ENCODE measurements at places on chromosomes 3 and 15.

GRCh38 chr3:14861031-14861430 lies 42.3 kb downstream of the FGD5 start:
- DNase-seq = no peak

DNA sequence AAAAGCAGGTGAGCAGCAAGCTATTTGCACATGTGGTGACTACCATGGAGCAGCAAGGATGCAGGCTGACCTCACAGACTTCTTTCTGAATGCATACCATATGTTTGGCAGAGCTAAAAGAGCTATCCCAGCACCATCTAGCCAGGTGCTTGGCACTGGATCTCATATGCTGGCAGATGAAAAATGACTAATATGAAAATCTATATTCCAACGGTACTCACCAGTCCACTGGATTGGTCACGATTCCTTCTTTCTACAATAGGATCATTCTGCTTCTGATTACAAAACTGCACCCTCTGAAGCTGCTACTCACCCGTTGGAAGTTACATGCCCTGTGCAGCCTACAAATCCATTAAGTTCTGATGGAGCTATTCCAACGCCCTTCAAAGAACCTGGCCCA lies 714.3 kb upstream of the CFAP20DC start:
- DNase-seq = no peak

DNA sequence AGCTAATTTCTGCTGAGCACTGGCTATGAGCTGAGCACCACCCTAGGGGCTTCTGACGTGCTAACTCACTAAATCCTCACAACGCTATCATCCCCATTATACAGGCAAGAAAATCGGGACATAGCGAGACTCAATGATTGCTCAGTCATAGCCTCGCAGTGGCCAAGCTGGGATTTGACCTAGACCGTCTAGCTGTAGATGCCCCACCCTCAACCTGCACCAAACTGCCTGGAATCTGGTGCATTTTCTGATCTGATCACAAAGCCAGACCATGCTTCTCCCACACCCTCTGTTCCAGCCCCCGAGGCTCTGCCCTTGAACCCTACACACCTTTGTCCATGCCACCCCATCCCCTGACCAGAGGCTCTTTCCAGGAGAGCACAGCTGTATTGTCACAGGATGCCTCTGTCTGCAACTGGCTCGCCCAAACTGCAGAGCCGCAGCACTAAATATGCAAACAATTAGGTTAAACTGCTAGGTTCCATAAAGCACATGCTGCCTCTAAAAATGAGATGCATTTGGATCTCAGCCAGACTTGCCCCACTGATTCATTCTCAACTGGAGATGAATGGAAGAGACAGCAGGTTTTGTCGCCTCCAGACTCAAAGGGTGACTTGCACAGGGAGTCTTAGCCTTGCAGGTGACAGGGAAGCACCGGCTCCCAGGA lies 95.2 kb downstream of the NUP210 start:
- no peak for DNase-seq

DNA sequence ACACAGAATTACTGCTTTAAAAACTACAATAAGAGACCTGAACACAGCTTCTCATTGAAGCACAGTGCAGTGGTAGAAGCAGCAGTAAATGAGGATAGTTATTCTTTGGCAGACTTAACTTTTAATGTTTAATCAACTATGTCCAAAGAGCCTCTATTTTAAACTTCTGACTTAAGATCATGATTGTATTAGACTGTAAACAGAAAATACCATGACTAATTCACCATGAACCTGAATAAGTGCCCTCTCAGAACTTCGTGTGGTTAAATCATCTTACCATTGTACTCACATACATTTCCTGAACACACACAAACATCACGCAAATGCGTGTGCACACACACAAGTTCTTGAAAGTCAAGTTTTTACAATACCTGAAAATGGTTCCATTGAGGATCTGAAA lies 13.9 kb downstream of the CEP152 start:
- DNase-seq = no peak

GRCh38 chr3:141179983-141180382 lies 51.6 kb upstream of the PXYLP1 start:
- DNase-seq = no peak

DNA sequence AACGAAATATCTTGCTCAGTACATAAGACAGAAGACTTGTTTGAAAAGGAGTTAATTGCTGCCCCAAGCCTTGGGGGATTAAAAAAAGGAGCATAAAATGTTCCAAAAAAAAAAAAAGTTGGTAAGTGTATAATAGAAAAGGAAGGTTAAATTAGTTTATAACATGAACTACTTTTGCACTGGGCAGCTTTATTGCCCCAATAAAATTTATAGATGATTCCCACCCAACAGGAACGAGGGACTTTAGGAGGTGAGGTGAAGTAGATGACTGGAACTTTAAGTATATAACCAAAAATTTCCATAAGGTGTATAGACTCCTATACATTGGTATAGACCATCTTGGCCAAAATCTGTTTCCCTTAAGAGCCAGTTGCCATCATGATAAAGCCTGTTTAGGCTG lies 14.8 kb downstream of the PPP2R3A start:
- no peak for DNase-seq

DNA sequence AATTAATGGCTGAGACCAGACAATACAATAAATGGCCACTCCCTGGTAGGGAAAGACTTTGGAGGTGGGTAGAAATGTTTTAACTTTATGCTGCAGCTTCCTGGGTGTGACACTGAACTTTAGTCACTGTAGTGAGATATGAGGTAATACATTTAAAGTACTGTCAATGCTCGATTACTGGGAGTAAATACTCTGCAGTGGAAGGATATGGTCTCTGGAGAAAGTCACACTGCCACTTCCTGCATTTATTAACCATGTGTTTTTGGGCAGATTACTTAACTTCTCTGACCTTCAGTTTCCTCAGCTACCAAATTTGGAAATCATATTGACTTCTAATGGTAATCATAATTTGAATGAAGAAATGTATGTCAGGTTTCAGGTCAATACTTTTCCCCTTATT lies 317.1 kb upstream of the TGFBR2 start:
- DNase-seq = no peak

DNA sequence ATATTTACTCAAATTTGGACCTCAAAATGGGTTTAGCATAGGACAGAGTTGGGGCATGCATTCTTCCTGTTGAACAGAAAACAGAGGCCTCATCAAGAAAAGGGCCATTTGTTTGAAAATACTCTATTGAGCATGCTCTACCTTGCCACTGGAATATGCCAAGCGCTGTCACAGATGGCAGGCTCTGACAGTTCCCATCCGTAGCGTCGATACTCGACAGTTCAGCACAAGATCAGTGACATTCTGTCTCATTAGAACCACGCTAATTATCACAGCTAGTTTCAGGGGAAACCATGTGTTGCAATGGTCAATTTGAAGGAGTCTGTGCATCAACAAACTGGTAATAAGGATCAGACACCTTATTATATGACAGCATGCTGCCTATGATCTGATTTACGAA lies 54.5 kb downstream of the SATB1 start:
- no peak for DNase-seq

DNA sequence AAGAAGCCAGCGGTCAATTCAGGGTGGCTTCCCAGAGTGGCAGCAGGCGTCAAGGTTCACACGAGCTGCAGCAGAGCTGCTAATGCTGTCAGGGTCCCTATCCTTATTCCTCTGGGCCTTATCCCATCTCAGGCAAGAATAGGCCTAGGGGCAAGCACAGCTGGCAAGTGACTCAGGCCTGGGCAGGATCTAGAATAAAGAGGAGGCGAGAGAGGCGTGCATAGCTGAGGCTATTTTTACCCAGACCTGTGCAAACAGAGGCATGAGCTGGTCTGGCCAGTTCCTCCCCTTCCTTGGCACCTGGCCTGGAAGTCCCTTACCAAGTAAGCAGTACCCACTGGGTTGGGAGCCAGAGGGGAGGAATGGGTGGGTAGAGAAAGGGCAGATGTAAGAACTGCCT lies 12.2 kb upstream of the VIPR1 start:
- peak; percentile 46 for DNase-seq
